CD4-positive, alpha-beta T cell treated with Interleukin-4 for 1 hour (primary cell): ENCODE measurements at places on chromosomes 1 and 21.

DNA sequence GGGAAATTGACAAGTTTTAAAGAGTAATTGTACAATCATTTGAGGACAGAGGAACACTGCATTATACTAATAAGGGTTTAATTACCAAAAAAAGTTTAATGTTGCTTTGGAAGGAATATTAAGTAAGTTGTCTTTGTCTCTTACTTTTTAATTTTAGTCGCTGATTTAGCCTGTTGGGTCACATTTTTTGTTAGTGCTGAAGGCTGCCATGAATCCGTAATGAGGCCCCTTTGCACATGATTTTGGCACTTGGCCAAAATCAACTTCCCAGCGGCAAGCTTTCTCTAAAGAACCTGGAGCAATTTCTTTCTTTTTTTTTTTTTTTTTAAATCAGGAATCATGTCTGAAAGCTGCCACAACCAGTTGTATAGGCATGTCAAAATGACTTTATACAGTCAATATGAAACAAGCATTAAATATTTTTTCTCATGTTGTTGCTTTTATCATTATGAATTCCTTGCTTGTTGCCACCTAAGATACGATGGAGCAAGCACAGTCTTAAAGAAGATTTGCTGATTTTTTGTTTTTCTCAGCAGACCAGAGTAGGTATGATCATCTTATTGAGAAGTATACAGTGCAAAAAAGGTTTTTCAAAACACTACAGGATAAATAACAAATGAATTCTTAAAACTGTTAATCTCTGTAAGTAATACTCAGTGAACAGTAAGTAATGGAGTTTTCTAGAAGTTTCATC is 690.4 kb downstream of the USP25 start:
- DNase-seq = no peak

GRCh38 chr1:38344716-38345115 is 298.1 kb upstream of the POU3F1 start:
- no peak for DNase-seq

DNA sequence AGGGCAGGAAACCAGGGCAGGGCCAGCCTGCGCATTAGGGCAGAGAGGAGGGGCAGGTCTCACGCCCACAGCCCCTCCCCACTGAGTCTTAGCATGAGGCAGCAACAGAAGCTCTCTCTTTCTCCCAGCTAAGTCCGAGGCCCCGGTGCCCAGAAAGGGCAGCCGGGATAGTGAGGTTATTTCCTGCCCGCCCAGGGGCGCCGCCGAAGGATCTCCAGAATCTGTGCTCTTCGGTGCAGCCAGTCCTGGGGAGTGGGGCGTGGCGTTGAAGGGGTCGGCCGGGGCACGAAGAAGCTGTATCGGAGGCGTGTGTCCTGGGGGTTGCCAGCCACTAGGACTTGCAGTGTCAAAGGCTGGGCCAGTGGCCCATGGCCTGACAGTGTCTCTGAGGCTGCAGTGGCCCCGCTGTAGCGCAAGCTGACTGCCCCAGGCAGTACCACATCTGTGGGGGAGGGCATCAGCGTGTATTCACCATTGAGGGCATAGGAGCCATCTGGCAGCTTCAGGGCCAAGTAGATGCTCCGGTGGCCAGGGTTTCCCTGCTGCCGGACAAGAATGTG is 7.8 kb downstream of the ADAMTS4 start:
- DNase-seq = no peak

DNA sequence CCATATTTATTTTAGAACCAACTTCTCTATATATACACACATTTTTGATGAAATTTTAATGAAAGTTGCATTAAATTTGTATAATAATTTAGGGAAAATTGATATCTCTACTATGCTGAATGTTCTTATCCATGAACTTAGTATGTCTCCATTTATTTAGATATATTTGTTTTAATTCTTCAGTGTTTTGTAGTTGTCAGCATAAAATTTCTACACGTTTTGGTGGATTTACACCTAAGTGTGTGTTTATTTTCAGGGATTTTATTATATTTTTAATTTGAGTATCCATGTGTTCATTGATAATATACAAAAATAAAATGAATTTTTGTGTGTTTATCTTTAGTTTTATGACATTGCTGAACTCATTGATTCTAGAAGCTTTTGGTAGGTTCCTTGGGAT is 36.7 kb downstream of the PCBP3 start:
- no peak for DNase-seq

- no peak for DNase-seq
These were observed 17.3 kb upstream of the GALNT2 start for GRCh38 chr1:230049731-230050130.

DNA sequence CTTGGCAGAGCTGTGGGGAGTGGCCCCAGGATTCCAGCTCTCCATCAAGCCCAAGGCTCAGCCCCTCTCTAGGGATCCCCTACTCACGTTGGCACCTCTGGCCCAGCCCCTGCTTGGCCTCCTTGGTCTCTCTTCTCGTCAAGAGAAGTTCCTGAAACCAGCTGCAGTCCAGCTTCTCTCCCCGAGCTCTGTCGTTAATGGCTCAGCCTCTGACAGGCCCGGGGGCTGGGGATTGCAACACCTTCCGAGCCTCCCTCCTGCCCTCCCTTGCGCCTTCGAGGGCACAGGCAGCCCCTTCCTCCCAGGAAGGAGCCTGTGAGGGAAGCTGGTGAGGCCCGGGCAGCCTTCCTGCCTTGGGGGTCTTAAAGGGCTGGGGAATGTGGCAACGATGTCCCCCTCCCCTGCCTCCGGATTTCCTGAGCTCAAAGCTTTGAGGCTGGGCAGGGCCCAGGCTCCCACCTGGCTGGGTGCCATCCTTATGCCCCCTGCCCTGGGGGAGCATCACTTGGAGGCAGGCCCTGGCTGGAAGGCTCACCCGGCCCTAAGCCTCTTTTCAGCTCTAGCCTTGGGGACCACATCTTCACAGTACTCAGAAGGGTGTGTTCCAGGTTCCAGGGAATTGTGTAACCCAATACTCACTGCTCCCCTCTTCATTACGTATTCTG is at the start of gene CSF3R:
CSF3R (minus strand) TSS at position 190 of the 665 bp plus-strand sequence. CDS start 3,417 bp downstream, outside the sequence.
- DNase-seq = no peak

DNA sequence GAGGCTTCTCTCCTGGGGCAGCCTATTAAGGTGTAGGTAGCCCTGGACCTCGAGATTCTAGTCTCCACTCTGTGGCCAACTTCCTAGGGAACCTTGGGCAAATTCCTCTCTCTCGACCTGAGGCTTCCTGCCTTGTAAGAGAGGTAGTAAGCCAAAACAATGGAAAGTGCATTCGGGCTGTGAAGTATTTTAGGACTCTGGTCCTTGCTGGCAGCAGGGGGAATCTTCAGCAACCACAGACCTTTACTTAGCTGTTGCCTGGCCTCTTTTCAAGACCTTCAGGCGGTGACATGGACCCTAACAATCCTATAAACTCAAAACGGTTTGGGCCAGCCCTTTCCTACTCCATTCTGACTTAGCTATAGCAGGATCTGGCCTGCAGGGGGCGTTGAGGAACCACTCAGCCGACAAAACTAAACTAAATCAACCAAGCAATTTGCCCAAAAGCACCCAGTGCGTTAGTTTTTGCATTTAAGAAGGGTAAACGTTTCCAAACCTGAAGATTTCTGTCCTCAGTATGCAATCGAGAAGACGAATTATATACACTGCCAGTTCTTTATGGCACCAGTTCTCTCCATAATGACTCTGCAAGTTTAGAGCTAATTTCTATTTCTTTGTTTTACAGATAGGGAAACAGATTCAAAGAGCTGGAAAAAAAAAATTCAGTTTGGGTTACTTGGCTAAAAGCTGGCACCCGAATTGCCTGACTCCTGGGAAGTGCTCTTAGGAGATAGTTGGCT is 10.9 kb upstream of the SESN2 start:
- peak; percentile 87 for DNase-seq

DNA sequence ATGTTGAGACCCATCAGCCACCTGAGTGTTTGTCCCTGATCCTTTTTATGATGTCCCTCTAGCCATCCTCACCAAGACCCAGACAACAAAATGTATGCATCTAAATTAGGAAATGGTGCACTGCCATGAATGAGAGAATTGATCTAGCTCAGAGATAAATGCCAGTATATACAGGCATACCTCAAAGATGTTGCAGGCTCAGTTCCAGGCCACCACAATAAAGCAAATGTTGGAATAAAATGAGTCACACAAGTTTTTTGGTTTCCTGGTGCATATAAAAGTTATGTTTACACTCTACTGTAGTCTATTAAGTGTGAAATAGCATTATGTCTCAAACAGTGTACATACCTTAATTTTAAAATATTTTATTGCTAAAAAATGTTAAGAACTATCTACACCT is 63.9 kb downstream of the CHIA start:
- DNase-seq = no peak

GRCh38 chr1:192376374-192376773 is 59.6 kb downstream of the RGS21 start:
- DNase-seq = no peak

GRCh38 chr1:109924316-109924715 is 13.7 kb downstream of the CSF1 start:
- DNase-seq = no peak

DNA sequence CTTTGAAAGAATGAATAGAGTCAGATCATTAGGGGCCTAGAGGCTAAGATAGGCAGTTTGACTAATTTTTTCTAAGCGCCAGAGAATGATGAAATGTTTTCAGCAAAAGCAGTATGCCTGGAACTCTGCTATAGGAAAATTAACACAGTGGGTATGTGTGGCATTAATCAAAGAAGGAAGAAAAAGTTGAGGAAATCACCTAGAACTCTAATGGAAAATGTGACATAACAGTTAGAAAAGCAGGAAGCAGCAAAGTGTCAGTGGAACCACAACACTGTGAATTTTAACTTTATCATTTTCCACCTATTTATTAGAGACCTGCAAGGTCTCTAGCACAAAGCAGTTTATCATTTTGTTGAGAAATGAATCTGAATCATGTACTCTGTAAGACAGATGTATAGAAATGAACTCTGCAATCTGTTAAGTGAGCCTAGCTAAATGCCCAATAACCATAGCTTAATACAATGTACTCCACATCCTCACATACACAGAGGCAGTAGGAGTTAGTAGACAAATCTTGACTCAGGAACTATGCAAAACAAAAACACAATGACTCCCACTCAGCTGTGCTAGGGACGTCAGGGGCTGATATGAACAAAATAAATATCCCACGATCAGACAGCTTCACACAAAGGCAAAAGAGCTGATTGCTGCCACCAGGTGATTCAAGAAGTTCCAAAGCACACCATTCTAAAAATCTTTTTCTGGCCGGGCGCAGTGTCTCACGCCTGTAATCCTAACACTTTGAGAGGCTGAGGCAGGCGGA is 500.7 kb upstream of the NFIA start:
- no peak for DNase-seq

DNA sequence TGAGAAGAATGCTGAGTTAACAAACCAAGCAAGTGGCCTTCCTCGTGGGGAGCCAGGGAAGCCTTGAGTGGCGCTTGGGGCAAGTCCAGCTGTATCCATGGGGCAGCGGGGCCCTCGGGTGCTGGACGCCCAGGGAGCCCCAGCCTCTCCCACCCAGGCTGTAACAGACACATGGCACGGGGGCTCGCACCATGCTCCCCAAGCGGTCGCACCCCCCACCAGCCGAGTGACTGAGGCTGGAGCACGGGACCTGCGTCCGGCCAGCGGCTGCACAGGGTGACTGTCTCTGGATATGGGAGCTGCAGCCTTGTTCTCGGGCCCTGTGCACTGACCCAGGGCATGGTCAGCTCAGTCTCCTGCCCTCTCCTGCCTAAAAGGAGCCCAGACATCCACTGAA is 53.9 kb upstream of the ACTRT2 start:
- no peak for DNase-seq

DNA sequence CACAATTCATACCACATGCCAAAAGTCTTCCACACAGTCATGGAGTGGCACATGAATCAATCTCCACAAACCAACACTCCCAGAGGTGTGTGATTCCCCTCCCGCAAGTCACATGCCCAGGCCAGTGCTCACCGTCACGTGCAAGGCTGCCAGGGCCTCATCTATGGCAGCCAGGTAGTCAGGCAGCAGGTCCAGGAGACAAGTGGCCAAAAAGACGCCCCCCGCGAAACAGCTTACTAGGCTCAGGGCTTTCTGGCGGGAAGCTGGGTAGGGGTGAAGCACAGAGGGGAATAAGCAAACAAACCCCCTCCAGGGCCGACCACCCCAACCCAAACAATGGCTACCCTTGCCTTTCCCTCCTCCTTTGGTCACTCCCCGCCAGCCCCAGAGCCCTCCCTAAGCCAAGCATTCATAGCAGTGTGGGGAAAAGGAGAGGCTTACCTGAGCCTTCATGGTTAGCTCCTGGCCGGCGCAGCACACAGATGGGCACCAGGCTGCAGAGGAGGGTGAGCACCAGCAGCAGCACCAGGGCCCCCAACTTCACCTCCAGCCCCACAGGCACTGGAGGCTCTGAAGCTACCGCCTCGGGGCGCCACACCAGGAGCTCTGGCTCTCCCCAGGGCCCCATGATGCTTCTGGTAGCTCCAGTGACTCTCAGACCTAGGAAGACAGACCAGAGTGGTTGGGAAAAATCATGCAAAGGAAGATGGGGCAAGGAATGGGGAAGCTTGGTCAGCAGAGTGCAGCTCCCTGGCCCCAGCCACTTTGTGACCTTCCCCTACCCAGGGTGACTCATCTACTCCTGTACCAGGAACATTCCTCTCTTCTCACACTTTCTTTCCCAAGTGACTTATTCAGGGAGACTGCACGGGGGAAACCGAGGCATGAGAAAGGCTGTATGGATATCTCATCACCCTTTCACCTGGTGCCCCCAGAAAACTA is 978 bp downstream of the SLC39A1 start:
- DNase-seq = no peak

DNA sequence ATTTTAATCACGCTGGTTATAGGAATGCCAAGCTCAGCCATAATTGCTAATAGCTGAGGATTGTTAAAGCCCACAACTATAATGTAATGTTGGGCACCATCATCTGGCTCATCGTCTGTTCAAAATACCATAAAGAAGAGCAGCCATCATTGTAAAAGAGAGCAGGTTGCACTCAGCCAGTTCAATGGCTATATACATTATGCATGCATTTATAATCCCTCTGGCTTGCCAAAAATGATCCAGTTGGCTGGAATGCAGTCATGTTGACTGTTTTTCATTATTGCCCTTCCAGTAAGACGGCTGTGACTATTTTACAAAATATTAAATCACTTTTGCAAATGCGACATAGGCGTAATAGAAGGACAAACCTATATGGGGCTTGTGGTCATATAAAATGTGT is 85.3 kb downstream of the SPAG17 start:
- DNase-seq = no peak

- DNase-seq = no peak
These were observed 4.9 kb upstream of the SLC44A5 start for GRCh38 chr1:75615613-75616435.

- DNase-seq = no peak
These were observed 18.2 kb upstream of the LAMTOR5 start for GRCh38 chr1:110425612-110426152.

DNA sequence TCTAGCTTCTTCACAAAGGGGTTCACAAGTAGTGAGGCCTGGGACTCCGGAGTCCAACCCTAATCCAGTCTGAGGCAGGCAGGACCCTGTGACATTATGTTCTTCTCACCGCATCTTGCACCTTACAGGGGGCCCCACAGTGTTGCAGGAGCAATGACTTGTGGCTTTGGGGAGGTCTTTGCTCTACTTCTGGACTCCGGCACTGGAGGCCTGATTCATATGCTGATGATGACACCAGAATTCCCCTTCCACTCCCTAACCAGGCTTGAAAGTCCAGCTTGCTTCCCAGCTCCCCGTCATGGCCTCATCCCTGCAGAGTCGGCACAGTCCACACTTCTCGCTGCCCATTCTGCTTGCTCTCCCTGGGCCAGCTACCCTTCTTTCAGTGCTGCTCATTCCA is 96.3 kb upstream of the SLC44A3 start:
- no peak for DNase-seq

GRCh38 chr1:118101999-118102398 is 83.0 kb downstream of the SPAG17 start:
- no peak for DNase-seq

- no peak for DNase-seq
These were observed 18.1 kb upstream of the PTTG1IP start for GRCh38 chr21:44891631-44892031.

- DNase-seq = no peak
These were observed 130.7 kb upstream of the IGSF21 start for GRCh38 chr1:17976854-17977253.
